ENCODE measurements at places on chromosomes 6 and 20. TPM values are rescaled to one million over a fixed set of nuclear protein-coding genes. Genes with fewer than 3 reads are reported as not detected.

GRCh38 chr6:132005178-132005577 lies 54.0 kb upstream of the CCN2 start:
- no peak for DNase-seq

GRCh38 chr6:165705941-165706340 lies 42.9 kb upstream of the PDE10A start:
- no peak for DNase-seq

- DNase-seq: peak; percentile 30
These were observed 204.0 kb downstream of the DLL1 start for GRCh38 chr6:170086639-170087420.

- DNase-seq: no peak
These were observed 48.5 kb upstream of the NT5E start for GRCh38 chr6:85401186-85402021.

Gene TRIM10
- not detected for total RNA-seq

DNA sequence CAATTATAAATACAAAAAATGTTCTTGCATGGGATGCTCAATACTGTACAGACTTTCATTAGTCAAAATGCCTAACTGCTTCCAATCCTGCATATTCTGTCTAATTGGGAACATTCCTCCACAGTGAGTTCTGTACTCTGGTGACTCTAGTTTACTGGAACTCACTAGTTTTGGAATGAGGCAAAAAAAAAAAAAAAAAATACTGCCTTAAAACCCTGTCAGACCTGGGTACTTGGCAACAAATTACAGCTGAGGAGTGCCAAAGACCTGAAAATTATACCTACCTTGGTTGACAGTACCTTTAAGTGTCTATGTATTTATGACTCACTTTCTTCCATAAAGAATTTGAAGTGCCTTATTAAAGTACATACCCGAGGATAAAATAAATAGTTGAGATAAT lies 276.7 kb downstream of the FARS2 start:
- no peak for DNase-seq

Gene PTPRA
- 49.9 TPM for total RNA-seq

Gene DEFB132
- not detected for total RNA-seq

- DNase-seq: no peak
These were observed 2.3 kb upstream of the CITED2 start for GRCh38 chr6:139376604-139377218.

Gene C20orf202
- total RNA-seq: not detected

- no peak for DNase-seq
These were observed 67.4 kb upstream of the LOC128125822 start for GRCh38 chr6:63504777-63505384.

Gene BPI
- total RNA-seq: not detected

Gene LTA
- not detected for total RNA-seq

Gene FABP7
- 1.9 TPM for total RNA-seq

Gene LPIN3
- total RNA-seq: 13.2 TPM

GRCh38 chr6:130761286-130761685 lies 65.9 kb upstream of the SMLR1 start:
- no peak for DNase-seq

Gene HLA-DMA
- total RNA-seq: 15.3 TPM

- DNase-seq: no peak
These were observed 55.1 kb downstream of the SAMD3 start for GRCh38 chr6:130167655-130168054.

GRCh38 chr20:1392443-1392692 lies 486 bp downstream of the FKBP1A start:
- no peak for DNase-seq

DNA sequence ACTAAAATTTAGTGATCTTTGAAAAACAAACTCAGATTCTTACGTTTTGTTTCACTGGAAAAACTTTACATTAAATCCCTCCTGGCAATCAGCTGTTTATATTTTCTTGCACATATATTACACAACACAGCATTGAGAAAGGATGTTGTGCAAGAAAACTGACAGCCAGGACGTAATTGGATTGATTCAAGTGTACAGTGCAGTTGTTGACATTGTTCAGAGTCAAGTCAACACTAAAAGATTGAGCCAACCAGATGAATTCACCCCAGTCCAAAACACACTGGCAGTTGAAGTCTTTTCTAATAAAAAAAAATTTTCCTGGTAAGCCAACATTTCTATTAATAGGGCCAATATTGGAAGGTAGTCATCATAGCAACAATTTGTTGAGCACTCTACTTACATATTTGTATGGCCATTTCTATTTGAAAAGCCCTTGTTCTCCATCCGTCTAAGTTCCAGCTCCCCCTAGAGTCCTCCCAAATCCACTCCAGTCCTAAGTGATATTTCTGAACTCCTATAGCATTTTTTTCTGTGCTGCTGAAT lies 20.9 kb upstream of the VNN1 start:
- no peak for DNase-seq

Gene OSER1
- total RNA-seq: 38.7 TPM

GRCh38 chr20:49405062-49405683 lies 77.3 kb downstream of the KCNB1 start:
- DNase-seq: no peak

GRCh38 chr6:20688710-20689500 lies 154.6 kb downstream of the CDKAL1 start:
- DNase-seq: peak; percentile 48

GRCh38 chr6:112231594-112232060 lies 22.7 kb downstream of the LAMA4 start:
- no peak for DNase-seq

DNA sequence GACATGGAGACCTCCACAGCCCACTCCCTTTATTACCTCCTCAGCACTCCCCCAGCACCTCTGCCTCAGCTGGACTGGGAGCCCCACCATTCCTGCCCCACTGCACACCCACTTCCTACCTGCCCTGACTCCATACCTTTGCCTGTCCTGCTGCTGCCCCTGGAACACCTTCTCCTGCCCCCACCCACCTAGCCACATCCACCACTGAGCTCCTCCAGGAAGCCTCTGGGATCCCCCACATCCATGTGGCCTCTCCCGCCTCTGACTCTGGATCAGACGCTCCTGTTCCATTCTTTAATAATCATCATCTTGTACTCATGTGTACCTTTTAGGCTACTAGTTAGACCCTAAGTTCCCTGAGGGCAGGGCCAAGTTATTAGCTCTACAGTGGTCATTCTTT lies 2.2 kb upstream of the SDCBP2 start:
- peak; percentile 16 for DNase-seq

DNA sequence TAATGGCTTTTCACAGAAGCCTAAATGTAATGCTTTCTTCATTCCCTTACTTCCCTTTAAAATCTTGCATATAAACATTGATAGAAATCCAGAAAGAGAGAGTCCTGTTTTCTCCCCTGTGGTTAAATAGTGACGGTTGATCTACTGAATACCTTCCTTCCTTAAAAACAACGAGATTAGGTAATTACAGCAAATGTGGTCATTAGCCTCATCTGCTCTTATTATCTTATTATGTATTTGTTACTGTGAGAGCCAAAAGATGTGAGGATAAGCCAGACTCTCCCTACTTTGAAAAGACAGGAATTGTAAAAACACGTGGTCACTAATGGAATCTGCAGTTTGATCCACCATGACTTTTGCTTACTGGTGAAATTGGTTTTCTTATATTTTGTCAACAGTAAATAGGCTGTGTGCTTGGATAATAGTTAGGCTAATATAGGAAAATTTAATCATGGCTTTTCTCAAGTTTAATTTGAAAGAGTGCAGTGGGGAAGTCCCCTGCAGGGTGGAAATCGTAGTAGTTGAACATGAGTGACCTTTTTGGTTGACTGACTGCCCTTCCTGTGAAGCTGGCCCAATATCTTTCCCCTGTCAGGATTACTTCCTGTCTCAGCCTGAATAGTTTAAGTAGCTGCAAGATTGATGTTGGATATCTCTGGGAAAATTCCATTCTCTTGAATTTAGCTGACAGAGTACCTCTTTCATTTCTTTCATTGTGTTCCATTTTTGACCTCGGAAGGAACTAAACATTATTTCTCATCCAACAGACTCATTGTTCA lies 62.8 kb downstream of the JARID2 start:
- no peak for DNase-seq

GRCh38 chr20:10247440-10247839 lies 28.8 kb downstream of the SNAP25 start:
- DNase-seq: no peak

- no peak for DNase-seq
These were observed 57.8 kb upstream of the NKAIN2 start for GRCh38 chr6:123745895-123746294.

DNA sequence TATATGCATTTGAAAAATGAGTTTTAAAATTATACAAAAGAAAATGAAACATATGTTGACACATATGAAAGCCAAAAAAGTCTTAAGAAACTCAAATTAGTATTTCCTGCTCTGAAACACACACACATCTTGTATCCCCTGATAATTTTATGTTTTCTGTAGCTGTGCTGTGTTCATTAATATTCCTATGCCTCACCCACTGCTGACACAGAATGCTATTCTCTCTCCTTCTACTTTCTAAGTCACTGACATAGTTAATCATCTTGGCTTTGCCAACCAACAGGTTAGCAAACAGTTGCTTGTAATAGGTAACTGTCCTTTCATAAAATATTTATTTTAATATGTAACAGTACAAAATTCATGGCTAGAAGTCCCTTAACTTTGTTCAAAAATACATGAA lies 140.7 kb downstream of the DST start:
- no peak for DNase-seq

- DNase-seq: no peak
These were observed 186.7 kb upstream of the TENT5A start for GRCh38 chr6:81938991-81939732.

DNA sequence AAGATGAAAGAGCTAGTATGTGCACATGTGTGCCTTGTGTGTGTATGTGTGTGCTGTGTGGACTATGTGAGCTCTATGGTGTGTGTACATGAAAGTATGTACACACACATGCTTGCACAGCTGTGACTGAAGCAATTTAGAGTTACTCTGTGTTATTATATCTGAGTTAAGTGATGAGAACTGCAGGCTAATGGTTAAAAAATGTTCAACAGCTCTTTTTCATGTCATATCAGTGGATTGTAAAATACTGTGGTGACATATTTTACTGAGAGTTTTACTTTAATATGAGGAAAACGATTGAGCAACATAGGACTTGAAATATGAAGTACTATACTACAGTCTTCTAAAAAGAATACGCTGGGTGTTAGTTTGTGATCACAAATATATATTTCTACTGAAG lies 195.7 kb upstream of the KCNK16 start:
- DNase-seq: no peak

- no peak for DNase-seq
These were observed 59.1 kb upstream of the F13A1 start for GRCh38 chr6:6379573-6379972.

Gene RAET1G
- not detected for total RNA-seq

GRCh38 chr20:33394718-33395117 lies 6.6 kb downstream of the CDK5RAP1 start:
- DNase-seq: no peak

GRCh38 chr6:165987483-165988301 lies 180.0 kb downstream of the TBXT start:
- peak; percentile 86 for DNase-seq

Measured in endodermal cell (in vitro differentiated cells).